ENCODE measurements at places on chromosomes 13 and 19.

DNA sequence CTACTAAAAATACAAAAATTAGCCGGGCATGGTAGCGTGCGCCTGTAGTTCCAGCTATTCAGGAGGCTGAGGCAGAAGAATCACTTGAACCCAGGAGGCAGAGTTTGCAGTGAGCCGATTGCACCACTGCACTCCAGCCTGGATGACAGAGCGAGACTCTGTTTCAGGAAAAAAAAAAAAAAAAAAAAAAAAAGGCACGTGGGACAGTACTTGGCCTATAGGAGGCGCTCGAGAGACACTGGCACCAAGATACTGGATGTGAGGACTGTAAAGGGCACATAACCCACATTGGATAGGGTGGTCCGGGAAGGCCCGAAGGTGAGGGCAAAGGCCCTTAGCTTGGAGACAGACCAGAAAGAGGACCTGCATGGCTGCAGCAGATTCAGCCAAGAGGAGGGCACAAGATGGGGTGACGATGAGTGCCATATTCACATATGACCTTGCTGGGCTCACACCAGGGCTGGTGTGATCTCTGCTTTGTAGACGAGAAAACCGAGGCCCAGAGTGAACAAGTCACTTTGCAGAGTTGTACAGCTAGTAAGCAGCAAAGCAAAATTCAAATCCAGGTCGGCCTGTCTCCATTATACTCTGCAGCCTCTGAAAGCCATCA is 89.4 kb downstream of the DPF1 start:
- H3K4me1 ChIP-seq = no peaks in the 10 kb centered on the region
- H3K36me3 ChIP-seq = no peaks in the 10 kb centered on the region
- no peak overlapping the region for H3K4me3 ChIP-seq
- H3K27ac ChIP-seq = no peak overlapping the region
- peak; percentile 35 for DNase-seq

GRCh38 chr13:20684546-20684945 is 19.0 kb upstream of the IL17D start:
- H3K27me3 ChIP-seq = no peaks in the 10 kb centered on the region
- no peak overlapping the region for H3K4me3 ChIP-seq
- no peaks in the 10 kb centered on the region for H3K4me1 ChIP-seq
- DNase-seq = no peak
- no peak overlapping the region for H3K27ac ChIP-seq

DNA sequence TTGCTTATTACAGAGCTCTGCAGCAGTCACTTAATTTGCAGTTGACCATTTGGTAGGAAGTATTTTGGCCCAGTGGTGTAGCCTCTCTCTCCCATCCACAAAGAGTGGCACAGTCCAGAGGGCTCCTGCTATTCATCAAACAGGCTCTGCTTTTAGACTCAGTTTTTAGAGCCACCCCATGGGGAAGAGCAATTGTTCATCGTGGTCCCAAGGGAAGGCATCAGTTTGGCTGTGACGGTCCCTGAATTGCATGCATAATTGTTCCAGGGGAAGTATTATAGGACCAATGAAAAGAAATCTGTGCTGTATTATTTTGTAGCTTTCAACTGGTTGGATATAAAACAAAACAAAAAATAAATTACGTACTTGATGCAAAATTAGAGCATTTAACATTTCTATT is 799.0 kb downstream of the DACH1 start:
- no peak overlapping the region for H3K4me3 ChIP-seq
- H3K27me3 ChIP-seq = no peaks in the 10 kb centered on the region
- no peak overlapping the region for H3K27ac ChIP-seq
- no peaks in the 10 kb centered on the region for H3K4me1 ChIP-seq

DNA sequence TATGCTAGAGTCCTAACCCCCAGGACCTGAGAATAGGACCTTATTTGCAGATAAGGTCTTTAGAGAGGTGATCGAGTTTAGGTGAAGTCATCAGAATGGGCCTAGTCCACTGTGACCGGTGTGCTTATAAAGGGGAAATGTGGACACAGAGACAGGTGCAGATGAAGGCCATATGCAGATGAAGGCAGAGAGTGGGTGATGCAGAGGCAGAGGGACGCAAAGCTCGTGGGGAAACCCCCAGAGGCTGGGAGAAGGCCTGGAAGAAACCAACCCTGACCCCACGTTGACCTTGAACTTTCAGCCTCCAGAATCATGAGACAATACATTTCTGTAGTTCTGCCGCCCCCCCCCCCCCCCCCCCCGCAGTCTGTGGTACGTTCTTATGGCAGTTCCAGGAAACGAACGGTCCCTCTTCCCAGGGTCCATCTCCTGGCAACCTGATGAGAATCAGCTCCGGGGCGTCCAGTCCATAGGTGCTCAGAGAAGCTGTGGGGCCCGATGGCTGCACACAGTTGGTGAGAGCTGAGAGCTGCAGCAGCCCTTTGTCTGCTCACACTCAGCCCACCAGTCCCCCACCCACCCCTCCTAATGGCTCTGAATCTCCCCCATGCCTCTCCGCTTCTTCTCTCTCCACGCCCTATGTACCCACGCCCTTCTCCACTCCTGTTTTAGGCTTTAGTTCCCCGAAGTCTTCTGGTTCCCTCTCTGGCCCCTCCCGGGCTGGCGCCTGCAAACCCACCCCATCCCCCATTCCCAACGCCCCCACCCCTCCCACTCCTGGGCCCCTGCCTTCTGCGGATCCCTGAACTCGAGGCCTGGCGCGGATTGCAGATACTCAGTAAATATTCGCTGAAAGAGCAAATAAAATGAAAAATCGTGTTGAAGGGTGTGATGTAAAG is 218.3 kb upstream of the MAB21L1 start:
- no peaks in the 10 kb centered on the region for H3K27me3 ChIP-seq
- H3K4me1 ChIP-seq = no peaks in the 10 kb centered on the region
- no peak overlapping the region for H3K4me3 ChIP-seq
- no peak overlapping the region for H3K27ac ChIP-seq

- no peak overlapping the region for H3K4me3 ChIP-seq
- H3K27ac ChIP-seq = no peak overlapping the region
- peak; percentile 21 for DNase-seq
- peaks cover 14% of the 10 kb centered on the region for H3K4me1 ChIP-seq
- H3K36me3 ChIP-seq = no peaks in the 10 kb centered on the region
Observed at GRCh38 chr19:14563989-14564651, 7.7 kb downstream of the NDUFB7 start.

- H3K4me3 ChIP-seq = no peak overlapping the region
- H3K27ac ChIP-seq = no peak overlapping the region
- H3K27me3 ChIP-seq = no peaks in the 10 kb centered on the region
- H3K36me3 ChIP-seq = no peaks in the 10 kb centered on the region
- DNase-seq = no peak
Observed at GRCh38 chr19:30557212-30557611, 185.0 kb downstream of the ZNF536 start.

DNA sequence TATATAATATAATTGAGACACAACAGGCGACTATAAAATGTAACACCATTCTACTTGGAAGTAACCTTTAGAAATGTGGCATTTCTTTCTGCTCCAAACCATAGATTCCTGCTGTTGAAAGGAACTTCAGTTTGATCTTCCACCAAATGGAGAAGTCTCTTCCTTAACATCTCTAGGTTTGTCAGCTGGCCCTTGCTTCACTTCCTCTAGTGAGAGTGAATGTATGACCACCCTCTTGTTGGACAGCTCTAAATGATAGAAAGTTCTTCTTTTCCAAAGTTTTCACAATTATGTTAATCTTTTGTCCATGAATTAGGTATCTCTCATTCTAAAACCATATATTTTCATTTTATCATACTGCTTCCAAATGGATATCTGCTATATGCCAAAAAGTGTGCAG is 13.8 kb upstream of the COG6 start:
- H3K4me1 ChIP-seq = no peaks in the 10 kb centered on the region
- H3K27me3 ChIP-seq = peaks cover 2% of the 10 kb centered on the region
- no peak for DNase-seq
- H3K36me3 ChIP-seq = no peaks in the 10 kb centered on the region
- no peak overlapping the region for H3K27ac ChIP-seq
